NK-92 treated with Interleukin-12 subunit alpha and Interleukin-12 subunit beta, amount 100 ng/mL, for 24 hours (cell line): ENCODE measurements at places on chromosomes 2 and 18.

- no peak for DNase-seq
Measured at GRCh38 chr2:240390091-240391073, 45.1 kb upstream of the GPC1 start.

- DNase-seq, result no peak
Measured at GRCh38 chr2:129935118-129935517, 44.3 kb upstream of the RAB6C start.

DNA sequence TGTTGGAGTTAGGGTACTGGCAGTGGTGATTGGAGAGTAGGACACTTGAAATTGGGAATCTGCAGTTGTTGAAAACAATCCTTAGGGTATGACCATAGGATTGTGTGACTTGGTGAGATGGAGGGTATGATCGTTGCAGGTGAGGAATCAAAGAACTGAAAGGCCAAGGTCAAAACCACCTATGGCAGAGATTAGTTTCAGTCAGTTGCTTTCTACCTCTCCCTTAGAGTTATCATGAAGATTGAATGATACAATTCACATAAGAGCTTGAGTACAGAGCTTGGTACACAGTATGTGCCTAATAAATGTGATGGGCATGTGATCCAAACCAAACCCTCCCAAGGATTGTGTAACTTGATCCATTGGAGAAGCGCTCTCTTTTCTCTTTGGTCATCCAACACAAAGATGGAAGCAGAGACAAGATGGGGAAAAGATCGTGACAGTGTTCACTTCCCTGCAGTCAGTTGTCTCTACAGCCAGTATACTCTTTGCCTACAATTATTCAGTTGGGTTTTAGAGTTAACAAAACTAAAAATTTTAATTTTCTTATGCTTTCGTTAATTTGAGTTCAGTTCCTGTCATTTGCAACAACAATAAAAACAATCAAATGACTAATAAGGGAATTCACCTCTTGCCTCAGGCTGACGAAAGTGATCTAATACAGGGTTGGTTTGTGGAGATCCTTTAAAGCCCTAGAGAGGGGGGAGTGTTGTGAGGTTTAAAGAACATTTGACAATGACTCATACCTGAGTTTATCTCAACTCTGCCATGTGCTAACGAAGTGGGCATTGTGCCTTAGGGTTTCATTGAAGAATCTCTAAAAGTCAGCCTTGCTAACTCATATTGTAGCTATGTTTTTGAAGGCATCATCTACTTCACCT, 14.8 kb upstream of the SMAD2 start:
- peak; percentile 14 for DNase-seq

DNA sequence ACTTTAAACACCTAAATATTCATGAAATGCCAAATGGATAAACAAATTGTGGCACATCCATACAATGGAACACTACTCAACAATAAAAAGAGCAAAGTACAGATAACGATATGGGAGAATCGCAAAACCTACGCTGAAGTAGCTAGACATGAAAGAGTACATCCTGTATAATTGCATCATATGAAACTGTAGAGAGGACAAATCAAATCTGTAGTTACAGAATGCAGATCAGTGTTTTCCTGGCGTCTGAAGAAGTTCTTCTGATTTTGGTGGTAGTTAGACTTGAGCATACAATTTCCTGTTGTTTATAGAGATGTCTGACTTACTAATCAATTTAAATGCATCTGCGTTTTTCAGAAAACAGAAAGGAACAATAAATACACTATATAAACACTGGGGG, 394.4 kb downstream of the SOCS6 start:
- DNase-seq, result no peak

DNA sequence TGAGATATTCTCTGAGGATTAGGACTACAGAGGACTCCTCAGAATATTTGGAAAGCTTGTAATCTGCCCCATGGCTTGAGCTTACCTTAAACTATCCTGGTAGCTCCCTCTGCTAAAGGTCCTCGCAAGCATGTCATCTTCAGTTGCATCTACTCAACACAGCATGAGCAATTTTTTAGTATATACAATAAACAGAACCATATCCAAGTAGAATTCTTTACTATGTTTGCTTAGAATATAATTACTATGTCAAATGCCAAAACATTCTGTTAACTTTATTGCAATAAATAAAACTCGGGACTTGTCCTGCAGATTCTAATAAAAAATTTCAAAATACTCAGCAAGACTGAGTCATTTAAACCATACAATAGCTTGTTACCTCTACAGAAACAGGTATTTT, 62.8 kb downstream of the ABCB11 start:
- DNase-seq, result no peak

DNA sequence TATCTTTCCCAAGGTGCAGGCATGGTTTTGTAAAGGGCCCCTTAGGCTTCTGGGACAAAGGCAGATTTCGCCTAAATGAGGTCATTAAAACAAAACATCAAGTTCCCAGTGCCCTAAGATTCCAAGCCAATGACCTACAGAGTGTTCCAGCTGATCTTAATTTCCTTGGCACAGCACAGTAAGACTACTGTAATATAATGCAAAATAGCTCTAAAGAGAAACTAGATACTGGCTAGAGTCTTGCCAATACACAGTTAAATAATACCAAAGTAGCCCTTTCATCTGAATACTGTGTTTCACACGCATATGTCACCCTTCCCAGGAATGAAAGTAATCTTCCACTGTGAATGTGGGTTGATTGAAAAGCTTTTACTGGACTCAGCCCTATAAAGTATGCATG, 14.7 kb downstream of the GRB14 start:
- DNase-seq, result no peak

DNA sequence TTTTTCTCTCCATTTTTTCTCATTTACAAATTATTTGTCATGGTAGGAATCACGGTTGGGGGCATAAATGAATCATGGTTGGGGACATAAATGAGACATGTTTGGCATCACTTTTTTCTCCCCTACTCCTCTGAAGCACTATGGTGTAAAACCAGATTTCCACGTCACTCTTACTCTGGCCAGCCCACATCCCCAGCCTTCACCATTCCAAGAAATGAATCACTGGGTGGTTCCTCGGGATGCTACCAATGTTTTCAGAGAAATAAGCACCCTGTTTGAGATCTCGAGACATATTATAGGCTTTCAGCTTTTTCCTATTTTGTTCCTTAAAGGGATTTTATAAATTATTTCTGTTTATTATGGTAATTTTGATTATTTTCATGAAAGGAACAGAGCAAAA, 155.0 kb upstream of the SLC8A1 start:
- no peak for DNase-seq

GRCh38 chr2:13545320-13545719, 828.6 kb downstream of the TRIB2 start:
- DNase-seq, result no peak

DNA sequence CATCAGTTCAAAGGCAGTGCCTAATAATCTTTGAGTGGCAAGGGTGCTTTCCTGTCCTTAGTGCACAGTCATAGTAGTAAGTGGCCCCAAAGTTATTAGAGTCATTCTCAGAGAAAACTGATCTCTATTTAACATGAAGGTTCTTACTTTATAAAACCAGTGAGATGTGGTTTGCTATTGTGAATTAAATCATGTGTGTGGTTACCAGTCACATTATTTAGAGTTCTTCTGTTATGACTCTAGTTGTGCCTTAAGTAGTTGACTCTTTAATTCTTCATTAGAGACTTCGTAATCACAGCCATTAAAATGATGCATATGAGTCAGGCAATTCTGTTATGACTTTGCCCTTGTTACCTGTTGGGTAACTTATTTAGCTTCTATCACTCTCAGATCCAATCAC, 1392.9 kb upstream of the ACVR2A start:
- DNase-seq, result no peak

- no peak for DNase-seq
Measured at GRCh38 chr2:14125624-14126293, 506.8 kb upstream of the LRATD1 start.

- DNase-seq, result no peak
Measured at GRCh38 chr2:170463206-170463537, 252.0 kb upstream of the SP5 start.

DNA sequence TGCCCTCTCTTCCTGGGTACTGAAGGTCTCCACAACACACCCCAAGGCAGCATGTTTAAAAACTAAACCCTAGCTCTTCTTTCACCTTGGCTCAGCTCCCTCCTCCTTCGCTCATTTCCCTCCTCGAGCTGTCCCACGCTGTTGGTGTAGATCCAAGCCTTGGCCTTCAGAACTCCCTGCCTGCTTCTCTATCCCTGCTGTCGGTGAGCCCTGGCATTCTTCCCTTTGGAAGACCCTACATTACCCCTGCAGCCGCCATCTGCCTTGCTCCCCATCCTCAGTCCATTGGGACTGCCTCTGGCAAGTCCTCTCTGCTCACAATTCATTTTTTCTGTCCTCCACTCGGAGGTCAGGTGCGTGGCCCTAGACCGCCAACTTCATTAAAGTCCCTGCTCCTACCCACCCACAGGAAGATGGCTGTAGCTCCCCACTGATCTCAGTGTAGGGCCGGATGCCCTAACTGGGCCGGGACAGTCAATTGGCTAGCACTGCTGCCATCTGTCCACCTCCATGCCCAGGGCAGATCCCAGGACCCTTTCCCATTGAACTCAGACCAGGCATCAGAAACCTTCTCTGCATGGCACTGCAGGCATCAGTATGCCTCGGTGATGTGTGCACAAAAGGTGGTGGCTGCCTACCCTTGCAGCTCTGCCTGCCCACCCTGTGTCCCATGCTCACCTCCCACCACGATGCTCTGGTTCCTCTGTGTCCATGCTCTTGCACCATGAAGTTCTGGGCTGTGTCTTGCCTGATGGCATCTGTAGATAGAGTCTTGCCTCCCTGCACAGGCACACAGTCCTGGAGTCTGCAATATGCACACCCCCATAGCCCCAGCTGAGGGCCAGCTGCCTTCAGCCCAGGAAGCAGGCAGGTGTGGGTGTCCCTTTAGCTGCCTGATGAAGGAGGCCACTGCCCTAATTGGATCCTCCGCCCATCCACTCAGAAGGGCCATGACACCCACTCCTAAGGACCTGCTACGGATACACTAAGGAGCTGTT, 5.7 kb downstream of the AMER3 start:
- DNase-seq, result no peak

DNA sequence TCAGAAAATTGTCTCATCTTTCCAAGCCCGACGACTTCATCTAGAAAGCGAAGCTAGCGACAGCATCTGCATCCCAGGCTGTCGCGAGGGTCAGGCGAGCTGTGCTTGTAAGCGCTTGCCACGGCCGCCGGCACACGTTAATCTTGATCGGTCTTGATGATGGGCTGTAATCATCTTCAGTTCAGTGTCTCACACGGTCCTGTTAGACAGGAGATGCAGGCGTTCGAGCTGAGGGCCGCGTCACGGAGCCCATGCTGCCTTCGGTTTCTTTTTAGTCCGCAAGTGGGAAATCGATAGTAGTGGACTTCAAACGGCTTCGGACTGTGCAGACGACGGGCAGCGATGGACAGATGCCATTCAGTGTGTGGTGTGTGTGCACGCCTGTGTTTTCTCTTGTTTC, 43.6 kb downstream of the ADI1 start:
- no peak for DNase-seq

DNA sequence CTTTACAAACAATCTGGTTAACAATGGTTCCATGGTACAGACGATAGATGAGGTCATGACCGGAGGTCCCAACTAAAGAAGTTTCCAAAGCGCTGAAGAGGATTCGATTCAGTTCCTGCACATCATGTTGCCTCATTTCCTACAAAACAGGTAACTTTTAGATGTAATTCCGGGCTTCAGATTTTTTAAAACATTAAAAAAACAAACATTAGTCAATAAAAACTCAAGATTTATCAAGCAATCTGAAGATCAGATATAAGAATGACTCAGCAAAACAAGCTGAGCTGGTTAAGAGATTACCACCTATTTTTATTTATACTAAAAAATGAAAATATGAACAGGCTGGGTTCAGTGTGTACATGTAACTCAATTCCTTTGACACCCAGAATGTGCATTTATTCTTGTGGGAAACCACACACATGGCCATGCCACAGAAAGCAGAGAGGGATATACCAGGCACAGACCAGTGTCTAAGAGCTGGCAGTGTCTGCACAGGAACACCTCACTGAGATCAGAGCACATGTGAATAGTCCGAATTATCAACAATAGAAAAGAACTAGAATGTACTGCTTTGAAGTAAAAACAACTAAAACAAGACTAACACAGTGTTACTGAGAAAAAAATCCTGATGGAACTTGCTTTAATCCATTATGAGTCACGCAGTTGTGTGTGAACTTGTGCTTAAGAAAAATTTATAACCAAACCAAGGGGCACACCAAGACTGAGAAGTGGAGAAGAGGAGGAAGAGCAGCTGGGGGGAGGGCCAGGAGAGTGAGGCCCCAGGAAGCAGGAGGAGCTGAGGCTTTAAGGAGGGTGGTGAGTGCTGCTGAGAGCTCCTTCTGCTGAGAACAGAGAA, 9.5 kb downstream of the USP40 start:
- no peak for DNase-seq

- DNase-seq, result no peak
Measured at GRCh38 chr2:220434385-220434784, 807.0 kb downstream of the SLC4A3 start.

DNA sequence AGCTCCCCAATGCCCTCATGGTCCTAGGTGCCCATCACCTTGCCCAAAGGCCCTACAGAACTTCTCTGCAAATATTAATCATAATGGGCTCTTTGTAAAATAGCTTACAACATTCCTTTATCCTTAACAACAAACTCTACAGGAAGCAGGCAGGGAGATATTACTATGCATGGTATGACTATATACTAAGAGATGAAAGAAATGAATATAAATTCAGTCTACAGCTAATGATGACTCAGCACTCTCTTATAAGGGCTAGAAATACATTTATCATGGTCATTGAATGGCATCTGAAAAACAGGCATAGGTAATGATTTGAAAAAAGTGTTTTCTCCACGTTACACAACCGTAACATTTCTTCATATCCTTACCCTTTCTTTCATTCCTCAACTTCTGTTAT, 254.8 kb upstream of the DSEL start:
- DNase-seq, result no peak

DNA sequence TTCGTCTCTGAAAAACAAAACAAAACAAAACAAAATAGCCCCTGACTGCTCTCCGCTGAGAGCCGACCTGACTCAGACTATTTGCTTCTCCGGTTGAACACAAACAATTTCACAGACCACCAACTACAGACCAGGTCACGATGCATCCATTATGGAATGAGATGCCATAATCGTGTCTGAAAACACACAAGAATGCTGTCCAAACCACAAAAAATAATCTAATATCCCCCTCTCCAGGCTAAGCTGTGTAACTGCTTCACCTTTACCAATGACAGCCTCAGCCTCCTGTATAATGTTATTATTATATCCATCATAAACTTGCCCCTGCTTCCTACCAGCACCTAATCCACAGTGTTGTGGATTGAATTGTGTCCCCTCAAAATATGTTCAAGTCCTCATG, 114.7 kb downstream of the DNAH6 start:
- no peak for DNase-seq
